ENCODE measurements at places on chromosomes 11 and 22. TPM values are rescaled to one million over a fixed set of nuclear protein-coding genes. Genes with fewer than 3 reads are reported as not detected.

- no peak for DNase-seq
These were observed 114.4 kb downstream of the CADM1 start for GRCh38 chr11:115389790-115390189.

Gene AGBL2
- total RNA-seq, result 5.5 TPM

Gene TH
- not detected for total RNA-seq

DNA sequence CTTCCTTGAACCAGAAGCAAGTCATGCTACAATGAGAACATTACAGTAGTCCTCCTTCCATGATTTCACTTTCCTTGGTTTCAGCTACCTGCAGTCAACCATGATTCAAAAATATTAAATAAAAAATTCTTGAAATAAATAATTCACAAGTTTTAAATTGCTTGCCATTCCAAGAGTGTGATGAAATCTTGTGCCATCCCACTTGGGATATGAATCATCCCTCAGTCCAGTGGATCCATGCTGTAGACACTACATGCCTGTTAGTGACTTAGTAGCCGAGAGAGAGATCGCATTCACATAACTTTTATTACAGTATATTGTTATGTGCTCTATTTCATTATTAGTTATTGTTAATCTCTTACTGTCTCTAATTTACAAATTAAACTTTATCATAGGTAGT, 6.0 kb downstream of the HOATZ start:
- DNase-seq, result no peak

DNA sequence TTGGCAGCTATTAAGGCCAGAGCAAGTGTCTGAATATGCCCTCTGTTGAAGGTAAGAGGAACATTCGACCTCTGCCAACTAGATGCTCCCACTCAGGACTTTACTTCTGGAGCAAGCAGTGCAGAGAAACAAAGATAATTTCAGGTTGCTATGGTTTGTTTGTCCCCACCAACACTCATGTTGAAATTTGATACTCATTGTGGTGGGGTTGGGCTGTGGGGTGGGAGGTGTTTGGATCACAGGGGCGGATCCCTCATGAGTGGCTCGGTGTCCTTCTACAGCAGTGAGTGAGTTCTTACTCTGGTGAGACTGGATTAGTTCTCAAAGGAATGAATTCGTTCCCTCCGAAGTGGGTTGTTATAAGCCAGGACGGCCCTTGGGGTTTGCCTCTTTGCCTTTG, 12.0 kb downstream of the OR8A1 start:
- no peak for DNase-seq
